DMS 273 treated with DMSO at 0.1 percent for 48 hours (cell line): ENCODE measurements at places on chromosomes 1 and 21.
A peak's percentile ranks its signal among the peaks of the same experiment; 100 is the strongest.

DNA sequence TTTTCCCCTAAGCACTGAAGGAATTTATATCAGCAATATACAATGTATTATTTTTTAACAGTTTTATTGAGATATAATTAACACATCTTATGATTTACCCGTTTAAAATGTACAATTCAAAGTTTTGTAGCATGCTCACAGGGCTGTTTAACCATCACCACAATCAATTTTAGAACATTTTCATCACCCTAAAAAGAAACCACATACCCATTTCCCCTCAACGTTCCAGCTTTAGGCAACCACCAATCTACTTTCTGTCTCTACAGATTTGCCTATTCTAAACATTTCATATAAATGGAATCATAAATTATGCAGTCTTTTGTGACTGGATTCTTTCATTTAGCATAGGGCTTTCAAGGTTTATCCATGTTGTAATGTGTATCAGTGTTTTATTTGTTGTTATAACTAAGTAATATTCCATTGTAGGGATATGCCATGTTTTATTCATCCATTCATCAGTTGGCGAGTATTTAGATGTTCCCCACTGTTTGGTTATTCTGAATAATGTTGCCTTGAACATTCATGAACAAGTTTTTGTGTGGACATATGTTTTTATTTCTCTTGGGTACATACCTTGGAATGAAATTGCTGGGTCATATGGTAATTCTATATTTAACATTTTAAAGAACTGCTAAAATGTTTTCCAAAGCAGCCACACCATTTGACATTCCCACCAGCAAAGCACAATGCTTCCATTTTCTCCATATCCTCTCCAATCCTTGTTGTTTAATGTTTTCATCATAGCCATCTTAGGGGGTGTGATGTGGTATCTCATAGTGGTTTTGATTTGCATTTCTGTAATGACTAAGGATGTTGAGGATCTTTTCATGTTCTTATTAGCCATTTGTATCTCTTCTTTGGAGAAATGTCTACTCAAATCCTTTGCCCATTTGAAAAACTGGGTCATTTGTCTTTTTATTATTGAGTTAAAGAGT is 188.5 kb downstream of the TM2D1 start:
- DNase-seq, result no peak

- DNase-seq, result peak; percentile 53
These were observed at the start of gene PRMT6 for GRCh38 chr1:107056426-107057196. Gene PRMT6 (plus strand): TSS chr1:107056674. CDS start chr1:107056716, 42 bp downstream.

- DNase-seq, result peak; percentile 56
These were observed 9.0 kb downstream of the TRIM67 start for GRCh38 chr1:231170875-231171274.

DNA sequence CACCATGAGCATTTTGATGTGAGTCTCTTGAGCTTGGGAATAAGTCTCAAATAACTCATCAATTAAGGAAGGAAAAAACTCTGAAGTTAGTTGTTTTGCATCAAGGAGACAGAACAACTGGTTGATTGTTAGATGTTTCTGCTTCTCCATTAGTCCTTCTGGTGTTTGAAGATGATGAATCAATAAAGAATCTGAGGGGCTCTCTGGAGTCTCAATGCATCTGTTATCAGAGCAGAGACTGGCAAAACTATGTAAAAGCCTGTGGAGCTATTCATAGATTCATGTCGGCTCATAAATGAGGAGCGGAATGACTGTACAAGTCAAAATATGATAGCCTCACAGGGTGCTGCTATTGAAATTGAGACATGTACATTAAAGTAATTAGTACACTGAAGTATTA is 73.3 kb upstream of the ZC3H11B start:
- no peak for DNase-seq

- no peak for DNase-seq
These were observed 6.4 kb upstream of the TSPAN1 start for GRCh38 chr1:46168477-46168876.

GRCh38 chr1:21251773-21252471 is 38.3 kb downstream of the ECE1 start:
- no peak for DNase-seq

- peak; percentile 46 for DNase-seq
These were observed 14.9 kb upstream of the IFNLR1 start for GRCh38 chr1:24201941-24202440.
